ENCODE measurements at places on chromosomes 12 and 14.
A peak's percentile ranks its signal among the peaks of the same experiment; 100 is the strongest.

DNA sequence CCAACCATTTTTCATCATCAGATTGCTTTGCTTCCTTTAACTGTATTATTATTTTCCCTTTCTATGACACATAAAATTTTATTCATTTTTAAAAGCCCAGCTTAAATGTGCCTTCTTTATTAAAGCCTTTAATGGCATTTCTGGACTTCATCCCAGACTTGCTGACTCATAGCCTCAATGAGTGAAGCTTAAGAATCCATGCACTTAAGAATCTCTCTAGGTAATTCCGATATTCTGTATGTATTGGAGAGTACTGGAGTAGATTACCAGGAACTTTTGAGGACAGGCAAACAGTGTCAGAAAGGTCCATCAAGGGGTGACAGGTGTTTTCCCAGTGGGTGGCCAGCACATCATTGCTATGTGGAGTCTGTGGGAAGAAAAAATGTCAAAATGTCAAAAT lies 107.9 kb downstream of the PTPRQ start:
- DNase-seq = no peak

- no peak for DNase-seq
These were observed 49.1 kb upstream of the RIMBP2 start for GRCh38 chr12:130765186-130765659.

DNA sequence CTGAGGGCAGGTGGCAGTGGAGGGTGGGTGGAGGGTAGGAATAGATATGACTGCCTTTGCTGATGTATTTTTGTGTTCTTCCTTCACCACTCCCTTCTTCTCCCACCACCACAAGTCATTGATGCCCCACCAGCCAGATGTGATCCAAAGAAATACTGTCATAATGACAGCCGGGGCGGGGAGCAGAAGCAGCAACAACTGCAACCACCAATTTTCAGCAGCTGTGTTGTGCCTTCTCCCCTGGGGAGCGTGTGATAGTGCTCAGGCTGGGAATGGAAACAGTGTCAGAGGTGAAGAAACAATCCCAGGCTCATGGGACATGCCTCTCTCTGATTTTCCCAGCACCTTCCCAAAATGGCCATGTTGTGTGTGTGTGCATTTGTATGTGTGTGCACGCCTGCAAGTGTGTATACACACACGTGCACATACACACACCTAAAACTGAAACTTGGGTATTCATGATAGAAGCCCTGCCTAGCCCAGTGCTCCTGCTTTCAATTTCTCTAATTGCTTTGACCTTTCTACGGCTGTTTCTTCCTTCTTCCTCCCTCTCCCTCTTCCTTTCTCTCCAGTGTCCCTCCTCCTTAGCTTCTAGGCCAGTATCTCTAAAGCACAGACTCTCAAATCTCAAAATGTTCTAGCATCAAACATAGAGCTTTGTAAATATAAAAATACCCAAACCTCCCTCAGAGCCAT lies 299.2 kb upstream of the FKBP4 start:
- DNase-seq = no peak

DNA sequence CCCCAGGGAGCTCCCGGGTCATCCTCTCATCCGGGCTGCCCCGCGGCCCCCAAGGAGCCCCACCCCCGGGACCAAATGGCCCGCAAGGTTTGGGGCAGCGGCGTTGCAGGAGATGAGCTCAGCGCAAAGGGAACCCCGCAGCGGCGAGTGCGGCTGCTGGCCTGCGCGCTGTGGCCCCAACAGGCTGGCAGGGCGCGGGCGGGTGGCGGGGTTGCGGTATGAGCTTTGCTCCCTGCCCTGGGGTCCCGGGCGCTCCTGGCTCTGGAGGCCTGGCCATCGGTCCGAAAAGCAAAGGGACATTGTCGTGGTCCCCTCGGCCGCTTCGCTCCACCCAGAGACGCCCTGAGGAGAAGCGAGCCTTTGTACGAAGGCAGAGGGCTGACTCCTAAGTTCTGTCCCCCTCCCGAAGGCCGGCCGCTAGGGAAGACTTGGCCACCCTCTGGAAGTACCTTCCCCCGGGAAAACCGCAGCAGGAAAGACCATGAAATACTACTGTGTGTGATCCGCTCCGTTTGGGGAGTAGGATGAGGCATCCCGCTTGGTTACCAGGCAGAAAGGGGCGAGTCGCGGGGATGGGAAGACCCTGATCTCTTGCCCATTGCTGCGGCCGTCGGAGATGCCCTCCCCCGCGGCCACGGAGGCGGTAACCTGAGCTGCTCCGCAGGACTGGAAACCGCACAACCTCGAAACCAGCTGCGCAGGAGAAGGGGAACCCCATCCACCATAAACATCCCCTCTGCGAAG lies 620 bp upstream of the NID2 start:
- peak; percentile 74 for DNase-seq

Data from neural progenitor cell (in vitro differentiated cells).